Subcutaneous adipose tissue (tissue), 4 donors: ENCODE measurements at places on chromosomes 11 and 22. TPM values are rescaled to one million over a fixed set of nuclear protein-coding genes. Genes with fewer than 3 reads are reported as not detected.

Gene PDE3B
- 178 TPM for total RNA-seq

Gene MRGPRX4
- not detected for total RNA-seq

Gene NECTIN1
- total RNA-seq = 1.7 TPM

Gene SLCO2B1
- total RNA-seq = 81.0 TPM

Gene HSPB2
- total RNA-seq = 2.0 TPM
